ENCODE measurements at places on chromosomes 4 and X. TPM values are rescaled to one million over a fixed set of nuclear protein-coding genes. Genes with fewer than 3 reads are reported as not detected.

The ZNF718 gene
- 7.5 TPM for total RNA-seq

The COL4A5 gene
- total RNA-seq = not detected

The CXCL9 gene
- total RNA-seq = 1.3 TPM

The EXOC1 gene
- 20.5 TPM for total RNA-seq

GRCh38 chr4:146638786-146639505 is at the start of gene POU4F2:
Gene POU4F2, plus strand, starts transcription at chr4:146638893. Its CDS starts 248 bp downstream, at chr4:146639141.
- DNase-seq = peak; percentile 39

DNA sequence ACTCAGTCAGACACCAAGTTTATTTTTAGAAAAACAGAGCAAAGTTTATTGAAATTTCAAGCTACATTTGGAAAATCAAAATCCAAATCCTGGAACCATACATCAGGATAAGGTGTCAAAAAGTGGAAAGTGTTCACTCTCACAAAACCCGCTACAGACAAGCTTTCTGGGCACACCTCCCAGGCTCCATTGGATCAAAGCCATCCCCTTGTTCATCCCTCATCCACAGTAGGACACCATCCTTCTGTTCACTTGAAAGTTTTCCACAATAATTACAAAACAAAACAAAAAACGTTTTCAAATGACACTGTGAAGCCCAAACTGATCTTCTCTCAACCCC is 62.4 kb downstream of the TSC22D3 start:
- no peak for DNase-seq

- DNase-seq = no peak
Observed at GRCh38 chr4:18021470-18021719, 160 bp downstream of the LCORL start.

DNA sequence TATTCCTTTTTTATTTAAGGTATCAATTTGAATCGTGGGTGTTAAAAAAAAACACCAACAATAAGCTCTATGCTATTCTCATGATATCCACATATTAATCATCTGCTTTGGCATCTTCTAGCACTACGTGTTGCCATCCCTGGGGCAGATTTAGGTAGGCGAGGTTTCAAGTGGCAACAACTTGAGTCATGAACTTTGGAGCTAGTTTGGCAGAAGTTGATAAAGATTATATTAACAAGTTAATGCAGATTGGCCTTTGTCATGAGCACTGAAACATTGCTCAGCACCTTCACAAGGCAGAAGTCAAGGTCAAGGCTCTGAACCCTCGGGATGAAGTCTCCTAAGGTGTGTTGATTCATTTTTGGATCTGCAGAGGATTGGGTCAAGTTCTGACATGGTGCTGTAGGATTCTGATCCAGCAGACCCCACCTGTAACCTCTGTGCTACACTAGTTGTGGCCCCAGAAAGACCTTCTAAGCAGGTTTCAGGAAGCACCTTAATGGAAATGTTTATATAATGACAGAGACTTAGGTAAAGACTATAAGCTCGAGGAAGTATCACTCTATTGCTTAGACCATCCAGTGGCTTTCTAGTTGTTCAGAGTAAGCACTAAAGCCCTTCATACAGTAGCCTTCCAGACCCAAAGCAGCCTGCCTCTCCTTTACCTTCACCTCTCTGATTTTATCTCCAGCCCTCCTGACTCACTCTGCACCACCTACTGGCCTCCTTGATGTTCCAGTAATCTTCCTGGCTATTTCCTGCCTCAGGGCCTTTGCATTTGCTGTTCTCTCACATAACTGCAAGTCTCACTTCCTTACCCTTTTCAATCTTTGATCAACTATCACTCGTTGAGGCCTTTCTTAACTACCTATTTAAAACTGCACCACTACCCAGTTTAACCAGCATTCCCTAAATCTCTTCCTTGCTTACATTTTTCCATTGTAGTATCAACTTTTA is 117.0 kb upstream of the SLC4A4 start:
- DNase-seq = no peak

GRCh38 chrX:9438933-9439494 is 25.8 kb upstream of the TBL1X start:
- DNase-seq = no peak

GRCh38 chr4:164753873-164754488 is at the start of gene SMIM31:
Gene SMIM31, plus strand, starts transcription at chr4:164754131. Its CDS starts 16,313 bp downstream, at chr4:164770444.
- DNase-seq = no peak

GRCh38 chrX:149275836-149276235 is 229.3 kb downstream of the IDS start:
- DNase-seq = no peak

DNA sequence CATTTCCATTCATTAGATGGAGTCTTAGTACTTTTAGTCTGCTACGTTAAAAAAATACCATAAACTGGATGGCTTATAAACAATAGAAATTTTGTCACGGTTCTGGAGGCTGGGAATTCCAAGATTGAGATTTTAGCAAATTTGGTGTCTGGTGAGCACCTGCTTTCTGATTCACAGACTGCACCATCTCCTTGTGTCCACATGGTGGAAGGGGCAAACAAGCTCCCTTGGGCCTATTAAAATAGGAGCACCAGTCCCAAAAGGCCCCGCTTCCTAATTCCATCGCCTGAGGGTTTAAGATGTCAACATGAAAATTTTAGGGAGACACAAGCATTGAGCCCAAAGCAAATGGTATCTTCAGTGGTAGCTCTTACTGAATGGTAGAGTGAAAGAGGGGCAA is 120.5 kb upstream of the MAP9 start:
- DNase-seq = no peak

DNA sequence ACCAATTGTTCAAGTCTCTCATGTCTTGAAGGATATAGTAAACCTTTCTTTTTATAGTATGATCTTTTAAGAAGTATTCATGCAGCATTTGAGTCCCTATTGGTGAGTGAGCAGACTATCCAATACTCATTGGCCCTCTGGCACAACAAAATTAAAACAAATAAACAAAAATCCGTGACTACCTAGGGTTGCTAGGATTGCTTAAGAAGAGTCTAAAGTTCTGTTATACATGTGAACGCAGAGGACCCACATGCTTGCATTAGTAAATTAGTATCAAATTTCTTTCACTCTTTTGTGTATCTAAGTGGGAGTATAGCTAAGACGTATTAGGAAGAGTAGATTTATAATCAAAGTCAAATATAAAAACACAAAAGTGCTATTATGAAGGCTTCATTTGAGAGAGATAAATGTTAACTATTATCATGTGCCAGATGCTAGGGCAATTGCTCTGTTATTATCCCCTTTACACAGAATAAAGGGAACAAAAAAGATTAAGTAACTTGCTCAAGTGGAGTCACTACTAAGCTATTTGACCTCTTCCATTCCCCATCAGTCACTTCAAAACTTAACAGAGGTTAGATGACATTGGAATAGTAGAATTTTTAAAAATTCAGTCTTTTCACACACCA is 29.2 kb upstream of the LARP1B start:
- DNase-seq = no peak

DNA sequence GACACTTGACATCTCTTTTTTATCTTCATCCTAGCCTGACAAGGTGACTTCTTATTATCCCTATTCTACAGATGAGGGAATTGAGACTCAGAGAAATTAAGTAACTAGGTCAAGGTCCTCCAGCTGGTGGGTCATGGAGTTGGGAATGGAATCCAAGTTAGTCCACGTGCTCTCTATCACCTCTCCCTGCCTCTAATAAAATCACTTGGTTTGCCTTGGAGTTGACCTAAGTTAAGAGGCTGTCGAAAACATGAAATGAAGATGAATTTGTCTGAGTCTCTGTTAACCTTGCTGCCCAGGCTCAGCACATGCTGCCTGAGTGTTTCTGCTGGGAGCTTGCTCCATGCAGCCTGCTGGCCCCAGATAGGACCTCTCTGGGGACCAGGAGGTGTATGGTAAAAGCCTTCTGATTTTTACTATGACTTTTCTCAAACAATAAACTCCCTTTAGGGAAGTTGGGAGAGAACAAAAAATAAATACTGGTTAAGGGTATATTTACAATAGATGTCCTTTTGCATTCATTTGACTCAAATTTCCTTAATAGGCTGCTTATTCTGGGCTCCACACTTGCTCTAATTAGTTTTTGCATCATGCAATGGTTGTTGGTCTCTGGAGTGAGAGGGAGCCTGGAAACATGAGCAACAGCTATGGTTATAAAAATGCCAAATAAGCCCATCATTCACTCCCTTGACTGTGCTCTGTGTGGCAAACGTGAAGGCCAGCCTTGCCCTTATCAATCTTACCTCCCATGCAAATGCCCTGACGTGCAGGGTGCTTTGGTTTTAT is 61.6 kb upstream of the DHX15 start:
- DNase-seq = no peak

- DNase-seq = no peak
Observed at GRCh38 chr4:170425521-170426143, 335.9 kb upstream of the AADAT start.

GRCh38 chrX:113275804-113276203 is 435.2 kb upstream of the AMOT start:
- no peak for DNase-seq

- DNase-seq = no peak
Observed at GRCh38 chrX:11632732-11633131, 33.0 kb downstream of the ARHGAP6 start.

Data from activated CD8-positive, alpha-beta T cell treated with anti-CD3 and anti-CD28 coated beads for 36 hours (primary cell).